ENCODE measurements at places on chromosomes 5 and 9. TPM values are rescaled to one million over a fixed set of nuclear protein-coding genes. Genes with fewer than 3 reads are reported as not detected.

- no peaks in the 10 kb centered on the region for H3K4me1 ChIP-seq
- DNase-seq = no peak
- H3K27ac ChIP-seq = no peak overlapping the region
- H3K4me3 ChIP-seq = no peak overlapping the region
Measured at GRCh38 chr5:31355337-31355736, 161.9 kb downstream of the CDH6 start.

DNA sequence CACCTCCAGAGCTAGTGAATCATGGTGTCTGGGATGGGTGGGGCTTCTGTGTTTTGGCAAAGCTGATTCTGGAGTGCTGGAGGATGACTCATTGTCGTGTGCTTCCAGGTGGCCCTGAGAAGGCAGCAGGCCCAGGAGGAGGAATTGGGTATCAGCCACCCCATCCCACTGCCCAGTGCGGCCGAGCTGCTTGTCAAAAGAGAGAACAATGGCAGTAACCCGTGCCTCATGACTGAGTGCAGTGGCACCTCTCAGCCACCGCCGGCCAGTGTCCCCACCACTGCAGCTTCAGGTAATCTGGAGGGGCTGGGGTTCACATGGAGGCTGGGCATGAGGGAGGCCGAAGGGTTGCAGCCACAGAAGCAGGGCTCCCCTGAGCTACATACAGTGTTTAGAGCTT lies 5.4 kb downstream of the DMRT1 start:
- H3K27ac ChIP-seq = no peak overlapping the region
- no peaks in the 10 kb centered on the region for H3K36me3 ChIP-seq
- no peak overlapping the region for H3K4me3 ChIP-seq
- H3K4me1 ChIP-seq = no peaks in the 10 kb centered on the region
- peaks cover 3% of the 10 kb centered on the region for H3K27me3 ChIP-seq

GRCh38 chr9:32431940-32432555 lies 47.6 kb downstream of the ACO1 start:
- DNase-seq = peak; percentile 10
- no peak overlapping the region for H3K4me3 ChIP-seq
- no peak overlapping the region for H3K27ac ChIP-seq
- H3K36me3 ChIP-seq = no peaks in the 10 kb centered on the region
- no peaks in the 10 kb centered on the region for H3K4me1 ChIP-seq

DNA sequence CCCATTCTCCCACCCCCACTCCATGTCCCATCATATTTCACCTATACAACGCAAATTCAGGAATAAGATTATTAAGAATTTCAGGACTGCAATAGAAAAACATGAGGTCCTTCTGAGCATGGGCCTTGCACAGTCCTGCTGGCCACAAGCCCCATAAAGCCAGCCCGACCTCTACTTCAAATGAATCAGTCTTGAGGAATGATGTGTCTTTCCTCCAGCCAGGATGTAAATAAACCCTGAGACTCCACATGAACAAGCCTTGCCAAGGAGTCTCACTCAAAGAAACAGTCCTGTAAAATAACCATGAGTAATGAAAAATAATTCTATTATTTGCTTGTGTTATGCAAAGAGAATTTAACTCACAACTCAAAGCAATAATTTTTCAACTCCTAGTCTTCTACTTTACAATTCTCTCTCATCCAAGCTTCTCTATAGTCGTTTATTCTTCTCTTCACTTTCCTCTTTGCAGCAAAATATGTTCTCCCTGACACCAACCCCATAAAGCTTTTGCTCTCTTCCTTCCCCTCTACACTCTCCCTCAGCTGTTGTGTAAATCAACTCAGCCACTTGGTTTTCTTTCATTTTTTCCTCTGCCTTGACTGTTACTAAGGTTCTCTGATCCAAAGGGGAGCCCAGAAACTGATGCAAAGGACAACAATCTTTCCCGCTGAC lies 140.1 kb upstream of the MOCS2 start:
- no peaks in the 10 kb centered on the region for H3K36me3 ChIP-seq
- H3K27ac ChIP-seq = no peak overlapping the region
- DNase-seq = no peak
- no peaks in the 10 kb centered on the region for H3K27me3 ChIP-seq

- peak overlapping the region; percentile 81 for H3K27ac ChIP-seq
- H3K36me3 ChIP-seq = no peaks in the 10 kb centered on the region
- H3K27me3 ChIP-seq = no peaks in the 10 kb centered on the region
- H3K4me1 ChIP-seq = peaks cover 64% of the 10 kb centered on the region
- H3K4me3 ChIP-seq = peak overlapping the region; percentile 93
- DNase-seq = peak; percentile 91
Measured at GRCh38 chr5:59039296-59040023, 456.6 kb downstream of the RAB3C start.

DNA sequence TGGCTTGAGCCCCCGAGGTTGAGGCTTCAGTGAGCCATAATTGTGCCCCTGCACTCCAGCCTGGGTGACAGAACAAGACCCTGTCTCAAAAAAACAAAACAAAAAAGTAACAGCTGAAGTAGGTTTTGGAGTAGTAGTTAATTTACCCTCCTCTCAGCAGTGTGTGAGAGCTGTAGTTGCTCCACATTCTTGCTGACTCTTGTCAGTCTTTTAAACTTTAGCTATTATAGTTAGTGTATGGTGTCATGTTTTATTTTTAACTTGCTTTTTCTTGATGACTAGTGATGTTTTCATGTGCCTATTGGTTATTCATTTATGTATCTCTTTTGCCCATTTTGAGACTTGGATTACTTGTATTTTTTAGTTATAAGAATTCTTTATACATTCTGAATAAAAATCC lies 52.9 kb upstream of the DHFR start:
- no peak overlapping the region for H3K27ac ChIP-seq
- peaks cover 15% of the 10 kb centered on the region for H3K4me1 ChIP-seq

- H3K4me1 ChIP-seq = peaks cover 16% of the 10 kb centered on the region
- H3K36me3 ChIP-seq = no peaks in the 10 kb centered on the region
- peaks cover 7% of the 10 kb centered on the region for H3K27me3 ChIP-seq
- no peak overlapping the region for H3K27ac ChIP-seq
Measured at GRCh38 chr9:88537761-88538091, 2.7 kb downstream of the NXNL2 start.

LRSAM1 gene
- total RNA-seq = 31.3 TPM
